Renal cortex interstitium (tissue), 15 donors: ENCODE measurements at places on chromosomes 7 and 10. TPM values are rescaled to one million over a fixed set of nuclear protein-coding genes. Genes with fewer than 3 reads are reported as not detected.

GRCh38 chr7:29319719-29320521, 125.3 kb downstream of the CHN2 start:
- DNase-seq, result no peak

The MBLAC1 gene
- polyA plus RNA-seq, result 0.79 TPM

DNA sequence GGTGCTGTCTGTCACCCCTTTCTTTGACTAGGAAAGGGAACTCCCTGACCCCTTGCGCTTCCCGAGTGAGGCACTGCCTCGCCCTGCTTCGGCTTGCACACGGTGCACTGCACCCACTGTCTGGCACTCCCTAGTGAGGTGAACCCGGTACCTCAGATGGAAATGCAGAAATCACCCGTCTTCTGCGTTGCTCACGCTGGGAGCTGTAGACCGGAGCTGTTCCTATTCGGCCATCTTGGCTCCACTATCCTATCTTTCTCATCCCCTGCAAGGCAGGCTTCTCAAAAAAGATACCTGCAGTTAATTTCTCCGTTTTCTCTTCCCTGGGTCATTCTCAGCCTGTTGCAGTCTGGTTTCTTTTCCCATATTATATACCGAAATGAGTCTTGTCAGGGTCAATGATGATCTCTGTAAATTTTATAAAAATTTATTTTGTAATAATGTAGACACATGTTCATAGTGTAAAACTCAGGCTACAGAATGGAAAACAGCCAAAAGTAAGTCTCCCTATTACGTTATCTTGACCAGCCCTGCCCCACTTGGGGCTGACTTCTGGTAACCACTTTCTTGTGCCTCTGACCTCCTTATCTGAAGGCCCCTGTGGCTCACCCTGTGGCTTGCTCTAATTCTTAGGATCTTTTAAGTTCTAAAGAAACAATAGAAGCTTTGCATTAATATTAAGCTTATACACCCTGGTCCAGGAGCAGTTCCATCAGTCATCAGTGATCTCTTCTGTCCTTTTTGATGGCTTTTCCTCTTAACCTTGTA, 20.7 kb downstream of the BLVRA start:
- no peak for DNase-seq

The CH25H gene
- polyA plus RNA-seq, result 0.23 TPM

- no peak for DNase-seq
These were observed 17.3 kb upstream of the EVX1 start for GRCh38 chr7:27224983-27225934.

DNA sequence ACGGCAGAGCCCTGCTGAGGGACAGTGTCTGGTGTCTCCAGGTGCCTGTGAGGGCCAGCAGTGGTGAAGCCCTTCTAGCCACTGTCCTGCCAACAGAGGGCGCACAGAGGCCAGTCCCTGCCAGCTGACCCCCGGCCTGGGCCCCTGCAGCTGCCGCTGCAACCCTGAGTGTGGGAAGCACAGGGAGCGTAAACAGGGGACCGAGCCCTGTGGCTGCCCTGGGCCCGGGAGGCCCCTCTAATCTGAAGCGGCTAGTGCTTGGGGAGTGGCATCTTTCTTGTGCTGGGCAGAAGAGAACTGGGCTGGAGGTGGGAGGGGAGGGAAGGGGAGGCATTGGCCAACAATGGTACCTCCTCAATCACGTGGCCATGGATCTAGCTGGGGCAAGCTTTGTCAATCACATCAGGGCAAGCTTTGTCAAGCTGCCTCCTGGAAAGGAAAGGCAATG, 34.6 kb downstream of the TRIM8 start:
- no peak for DNase-seq

DNA sequence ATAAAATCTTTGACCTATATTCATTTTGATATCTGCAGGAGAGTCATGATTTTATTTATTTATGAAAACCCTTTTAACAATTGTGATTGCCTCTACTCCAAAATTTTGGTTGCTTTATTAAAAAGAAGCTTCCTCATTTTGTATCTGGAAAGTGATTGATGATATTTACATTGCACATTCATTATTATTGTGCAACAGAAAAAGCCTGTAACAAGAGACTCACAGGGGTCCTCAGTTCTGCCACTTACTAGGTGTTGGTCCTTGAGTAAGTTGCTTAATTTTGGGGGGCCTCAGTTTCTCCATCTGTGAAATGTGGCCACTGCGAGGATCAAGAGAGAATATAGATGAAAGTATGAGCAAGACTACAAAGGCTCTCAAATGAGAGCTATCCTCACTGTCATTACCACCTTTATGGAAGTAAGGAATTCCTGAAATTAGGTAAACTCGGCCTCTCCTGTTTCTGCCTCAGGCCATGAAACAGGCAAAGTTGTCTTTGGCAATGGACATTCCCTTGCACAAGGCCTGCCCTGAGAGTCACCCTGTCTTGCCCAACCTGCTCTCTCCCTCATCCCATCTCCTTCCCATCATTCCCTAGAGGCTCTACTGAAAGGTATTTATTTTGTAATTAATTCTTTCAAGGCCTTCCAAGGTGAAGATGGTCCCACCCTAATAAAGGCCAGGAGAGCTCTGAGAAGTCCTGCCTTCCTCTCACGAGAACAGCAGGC, 66.1 kb upstream of the ABLIM1 start:
- DNase-seq, result no peak

- no peak for DNase-seq
These were observed 264.0 kb downstream of the INHBA start for GRCh38 chr7:41438705-41439514.

DNA sequence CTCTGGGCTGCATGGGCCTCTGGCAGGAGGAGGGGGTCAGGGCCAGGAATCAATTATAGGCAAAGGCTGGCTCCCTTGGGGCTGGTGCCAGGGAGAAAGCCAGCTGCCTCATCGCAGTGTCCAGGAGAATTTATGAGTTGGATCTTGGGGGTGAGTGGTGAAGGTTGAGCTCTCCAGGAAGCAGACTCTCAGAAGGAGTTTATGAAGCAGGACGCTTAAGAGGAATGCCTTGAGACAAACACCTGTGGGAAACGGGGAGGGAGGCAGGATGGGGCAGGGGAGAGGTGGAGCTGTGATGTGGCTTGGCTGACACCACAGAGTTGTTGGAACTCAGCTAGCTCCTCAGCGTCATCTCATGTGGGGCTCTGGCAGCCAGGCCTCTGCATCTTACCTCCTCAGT, 428.5 kb downstream of the RPS24 start:
- no peak for DNase-seq

DNA sequence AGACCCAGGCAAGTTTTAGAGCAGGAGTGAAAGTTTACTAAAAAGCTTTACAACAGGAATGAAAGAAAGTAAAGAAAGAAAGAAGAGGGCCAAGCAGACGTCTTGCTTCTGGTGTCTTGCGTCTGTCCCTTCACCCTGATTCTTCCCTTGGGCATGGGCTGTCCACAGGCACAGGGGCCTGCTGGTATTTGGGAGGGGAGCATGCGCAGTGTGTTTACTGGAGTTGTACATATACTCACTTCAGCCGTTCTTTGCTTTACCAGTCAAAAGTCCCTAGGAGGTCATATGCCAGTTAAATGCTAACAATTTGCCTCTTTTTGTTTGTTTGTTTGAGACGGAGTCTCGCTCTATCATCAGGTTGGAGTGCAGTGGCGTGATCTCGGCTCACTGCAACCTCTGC, 875.9 kb downstream of the REEP3 start:
- DNase-seq, result no peak

DNA sequence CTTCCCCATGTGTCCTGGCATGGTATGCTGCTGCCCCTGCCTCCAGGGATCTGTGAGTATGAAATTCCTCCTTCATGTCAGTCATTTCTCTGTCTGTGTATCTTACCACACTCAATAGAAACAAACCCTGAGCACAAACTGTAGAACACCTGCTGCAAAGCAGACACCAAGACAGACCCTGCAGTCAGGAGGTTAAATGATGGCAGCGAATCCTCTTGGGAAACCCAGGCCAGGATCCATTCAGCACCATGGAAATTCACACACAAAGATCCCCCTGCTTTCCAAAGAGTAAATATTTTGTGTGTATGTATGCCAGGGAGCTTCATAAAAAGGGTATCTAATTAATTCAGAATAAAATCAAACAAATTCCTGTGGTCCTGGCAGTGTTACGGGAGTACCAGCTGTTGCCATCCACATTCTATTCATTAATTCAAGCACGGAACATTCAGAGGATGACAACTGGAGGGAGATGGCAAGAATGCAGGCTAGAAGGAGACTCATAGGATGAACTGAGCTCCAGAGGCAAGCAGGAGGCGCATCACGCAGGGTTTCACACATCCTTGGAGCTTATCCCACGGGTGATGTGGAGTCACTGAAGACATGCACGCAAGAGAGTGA, 14.8 kb downstream of the ITIH5 start:
- DNase-seq, result no peak

GRCh38 chr10:12252882-12253546, 57.0 kb downstream of the CDC123 start:
- no peak for DNase-seq

DNA sequence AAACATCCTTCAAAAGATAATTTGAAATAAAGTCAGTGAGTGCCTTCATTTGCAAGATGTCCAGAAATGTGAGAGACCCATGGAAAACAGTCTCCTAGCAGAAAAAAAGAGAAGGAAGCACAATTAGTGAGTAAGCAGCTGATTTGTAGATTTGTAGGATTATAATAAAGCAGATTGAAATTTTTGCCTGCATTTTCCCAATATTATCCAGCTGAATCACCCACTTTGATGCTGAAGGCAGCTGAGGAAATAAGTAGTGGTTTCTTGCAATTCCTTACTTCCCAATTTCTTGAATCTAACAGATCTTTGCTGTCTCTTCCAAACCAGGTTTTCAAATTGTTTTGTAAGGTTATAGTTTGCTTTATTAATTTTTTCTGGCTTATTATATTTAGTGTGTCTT, 181.4 kb downstream of the GNAT3 start:
- no peak for DNase-seq

- no peak for DNase-seq
These were observed 280.8 kb upstream of the CDC14C start for GRCh38 chr7:48643431-48644013.

GRCh38 chr7:713139-713457, 13.4 kb upstream of the DNAAF5 start:
- no peak for DNase-seq

The LIPN gene
- polyA plus RNA-seq, result not detected

The PON3 gene
- polyA plus RNA-seq, result 2.2 TPM

- DNase-seq, result no peak
These were observed 88.5 kb downstream of the IPMK start for GRCh38 chr10:58179238-58179637.

The PCLO gene
- 10.8 TPM for polyA plus RNA-seq

DNA sequence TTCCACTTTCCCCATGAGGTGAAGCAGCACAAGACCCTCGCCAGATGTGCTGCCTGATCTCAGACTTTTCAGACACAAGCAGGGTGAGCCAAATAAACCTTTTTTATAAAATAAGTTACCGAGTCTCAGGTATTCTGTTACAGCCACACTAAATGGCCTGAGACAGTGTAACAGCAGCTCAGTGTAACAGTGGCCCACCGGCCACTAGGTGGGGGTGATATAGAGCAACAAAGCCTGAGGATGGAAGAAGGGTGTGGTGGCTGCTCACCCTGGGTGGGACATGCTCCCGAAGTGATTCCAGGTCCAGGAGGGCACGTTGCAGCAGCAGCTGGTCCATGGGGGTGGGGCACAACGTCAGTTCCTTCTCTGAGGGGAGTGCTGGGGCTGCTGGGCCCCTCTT, 44.6 kb downstream of the BMS1 start:
- no peak for DNase-seq

The GNG11 gene
- 43.3 TPM for polyA plus RNA-seq

- no peak for DNase-seq
These were observed 213.1 kb downstream of the PCDH15 start for GRCh38 chr10:54587971-54588370.

DNA sequence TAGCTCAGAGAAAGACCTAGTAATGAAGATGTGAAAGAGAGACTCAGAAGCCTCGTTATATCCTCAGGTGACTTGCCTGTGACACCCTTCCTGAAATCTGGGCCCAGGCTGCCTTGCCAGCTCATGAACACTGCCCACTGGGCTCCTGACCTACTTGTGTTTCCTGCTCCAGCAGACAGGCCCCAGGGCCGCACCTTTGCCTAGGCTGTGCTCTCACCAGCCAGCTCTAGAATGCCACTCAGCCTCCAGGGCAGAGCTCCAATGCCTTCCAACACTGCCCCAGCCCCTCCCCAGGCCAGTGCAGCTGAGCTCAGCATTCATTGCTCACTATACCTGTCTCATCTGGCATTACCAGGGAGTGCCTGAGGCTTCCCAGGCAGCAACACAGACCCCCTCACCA, 94.3 kb downstream of the DLG5 start:
- DNase-seq, result no peak

DNA sequence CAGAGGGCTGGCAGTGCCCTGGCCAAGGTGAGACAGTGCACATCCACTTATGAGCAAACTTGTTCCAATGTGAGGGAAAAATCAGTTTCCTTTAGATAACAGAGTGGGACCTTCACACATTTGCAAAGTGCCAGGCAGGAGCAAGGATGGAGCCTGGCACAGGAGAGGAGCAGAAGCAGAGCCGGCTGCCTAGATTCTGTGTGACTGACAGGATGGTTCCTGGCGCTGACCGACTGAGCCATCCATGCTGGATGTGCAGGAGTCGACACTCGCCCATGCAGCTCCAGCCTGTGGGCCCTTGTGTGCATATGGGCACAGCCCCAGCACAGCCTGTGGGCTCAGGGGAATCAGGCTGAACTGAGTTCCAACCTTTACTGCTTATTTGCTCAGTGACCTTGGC, 346.5 kb downstream of the GRID1 start:
- DNase-seq, result no peak

GRCh38 chr10:98138031-98138430, 3.6 kb downstream of the R3HCC1L start:
- DNase-seq, result no peak

DNA sequence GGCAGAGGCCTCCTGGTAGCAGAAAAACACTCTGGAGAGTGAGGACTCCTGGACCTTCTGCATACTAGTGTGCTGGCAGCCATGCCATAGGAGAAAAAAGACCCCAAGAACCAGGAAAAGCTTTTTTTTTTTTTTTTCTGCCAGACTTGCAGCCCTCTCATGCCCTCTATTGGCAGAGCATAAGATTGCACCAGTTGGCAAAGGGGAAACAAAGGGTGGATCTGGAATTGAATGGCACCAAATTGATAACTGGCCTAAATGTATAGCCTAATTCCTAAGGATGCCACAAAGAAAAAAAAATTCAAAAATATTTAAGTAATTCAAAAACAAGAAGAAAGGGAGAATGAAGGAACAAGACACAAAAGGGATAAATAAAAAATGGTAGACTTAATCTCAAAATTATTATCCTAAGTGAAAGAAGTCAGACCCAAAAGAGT, 112.5 kb upstream of the GHITM start:
- DNase-seq, result peak; percentile 1

GRCh38 chr7:37848297-37848696, at the start of gene NME8:
Gene NME8 (plus strand): TSS chr7:37848597. CDS start chr7:37850267, 1,670 bp downstream.
- DNase-seq, result no peak

GRCh38 chr10:71483885-71484751, 87.4 kb downstream of the CDH23 start:
- no peak for DNase-seq

The DNA2 gene
- 11.7 TPM for polyA plus RNA-seq

DNA sequence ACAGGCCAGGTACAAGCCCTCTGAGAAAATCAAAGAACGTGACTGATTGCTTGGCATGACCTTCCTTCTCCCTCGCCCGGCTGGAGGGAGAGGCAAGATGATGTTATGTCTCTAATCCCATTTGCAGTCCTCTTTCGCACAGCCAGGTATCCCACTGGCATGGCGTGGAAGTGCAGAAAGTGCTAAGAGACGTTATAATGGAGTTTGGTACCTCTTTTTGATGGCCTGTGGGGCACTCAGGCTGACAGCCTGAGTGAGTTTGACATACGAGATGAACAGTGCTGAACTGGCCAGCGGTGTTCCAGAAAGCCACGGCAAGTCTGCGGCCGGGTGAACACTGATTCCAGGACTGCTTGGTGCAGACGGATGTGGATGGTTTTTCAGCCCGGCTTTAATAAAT, 241.6 kb downstream of the RAB11FIP2 start:
- DNase-seq, result no peak

- DNase-seq, result no peak
These were observed 43.0 kb downstream of the SCRN1 start for GRCh38 chr7:29946428-29947186.
